DMS 273 treated with DMSO at 0.1 percent for 48 hours (cell line): ENCODE measurements at places on chromosomes 12 and 14.

- no peak for DNase-seq
These were observed 105.3 kb upstream of the RTL1 start for GRCh38 chr14:101008631-101009336.

- no peak for DNase-seq
These were observed 5.6 kb upstream of the SERPINA9 start for GRCh38 chr14:94481468-94482131.

GRCh38 chr14:90911121-90911520 lies 94.9 kb upstream of the TTC7B start:
- no peak for DNase-seq

- DNase-seq: no peak
These were observed 248.0 kb upstream of the PDE3A start for GRCh38 chr12:20120403-20120725.

GRCh38 chr12:132837693-132838409 lies 9.2 kb upstream of the GOLGA3 start:
- no peak for DNase-seq

DNA sequence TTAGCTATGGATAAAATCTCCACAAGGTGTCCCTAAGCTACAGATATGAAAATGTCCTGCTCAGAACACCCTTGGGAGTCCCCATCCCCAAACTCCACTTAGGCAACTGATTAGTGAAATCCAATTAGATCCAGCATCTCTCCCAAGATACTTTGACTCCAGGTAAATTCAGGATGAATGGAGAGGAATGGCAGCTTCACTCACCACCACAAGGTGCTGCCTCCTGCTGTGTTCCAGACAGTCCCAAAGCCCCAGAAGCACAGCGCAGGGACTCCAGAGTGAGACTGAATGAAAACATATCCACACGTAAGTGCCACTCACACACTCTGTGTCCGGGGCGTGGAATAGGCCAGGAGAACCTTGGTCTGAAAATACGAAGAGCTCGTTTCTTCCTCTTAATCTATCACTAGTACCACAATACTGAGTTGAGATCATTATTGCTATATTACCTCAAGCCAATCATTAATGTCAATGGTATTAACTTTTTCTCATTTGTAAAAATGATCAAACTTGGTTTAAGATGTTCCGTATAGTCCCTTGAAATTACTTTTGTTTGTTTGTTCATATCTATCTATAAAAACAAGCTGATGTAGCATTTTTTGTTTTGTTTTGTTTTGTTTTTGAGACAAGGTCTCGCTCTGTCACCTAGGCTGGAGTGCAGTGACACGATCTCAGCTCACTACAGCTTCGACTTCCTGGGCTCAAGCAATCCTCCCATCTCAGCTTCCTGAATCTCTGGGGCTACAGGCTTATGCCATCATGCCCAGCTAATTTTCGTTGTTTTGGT lies 70.0 kb upstream of the BICD1 start:
- no peak for DNase-seq

GRCh38 chr12:32151086-32151485 lies 44.4 kb downstream of the BICD1 start:
- peak; percentile 23 for DNase-seq

- no peak for DNase-seq
These were observed 61.0 kb downstream of the KIAA0586 start for GRCh38 chr14:58488550-58488949.

DNA sequence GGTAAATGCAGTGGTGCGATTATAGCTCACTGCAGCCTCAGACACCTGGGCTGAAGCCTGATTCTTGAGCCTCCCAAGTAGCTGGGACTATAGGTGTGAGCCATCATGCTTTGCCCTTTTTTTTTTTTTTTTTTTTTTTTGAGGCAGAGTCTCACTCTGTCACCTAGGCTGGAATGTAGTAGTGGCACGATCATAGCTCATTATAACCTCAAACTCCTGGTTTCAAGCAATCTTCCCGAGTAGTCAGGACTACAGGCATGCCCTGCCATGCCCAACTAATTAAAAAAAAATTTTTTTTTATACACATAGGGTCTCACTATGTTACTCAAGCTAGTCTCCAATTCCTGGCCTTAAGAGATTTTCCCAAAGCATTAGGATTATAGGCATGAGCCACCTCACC lies 6.9 kb downstream of the ATP2A2 start:
- no peak for DNase-seq

DNA sequence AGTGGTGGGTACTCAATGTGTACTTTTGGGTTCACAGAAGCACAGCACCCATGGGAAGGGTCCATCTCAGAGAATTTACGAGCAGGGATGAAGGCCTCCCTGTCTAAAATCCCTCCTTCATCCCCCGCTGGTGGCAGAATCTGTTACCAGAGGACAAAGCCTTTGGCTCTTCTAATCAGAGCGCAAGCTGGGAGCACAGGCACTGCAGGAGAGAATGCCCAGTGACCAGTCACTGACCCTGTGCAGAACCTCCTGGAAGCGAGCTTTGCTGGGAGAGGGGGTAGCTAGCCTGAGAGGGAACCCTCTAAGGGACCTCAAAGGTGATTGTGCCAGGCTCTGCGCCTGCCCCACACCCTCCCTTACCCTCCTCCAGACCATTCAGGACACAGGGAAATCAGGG lies 1.5 kb upstream of the GPR162 start:
- no peak for DNase-seq

GRCh38 chr14:24818058-24818822 lies 184.2 kb upstream of the GZMB start:
- no peak for DNase-seq

DNA sequence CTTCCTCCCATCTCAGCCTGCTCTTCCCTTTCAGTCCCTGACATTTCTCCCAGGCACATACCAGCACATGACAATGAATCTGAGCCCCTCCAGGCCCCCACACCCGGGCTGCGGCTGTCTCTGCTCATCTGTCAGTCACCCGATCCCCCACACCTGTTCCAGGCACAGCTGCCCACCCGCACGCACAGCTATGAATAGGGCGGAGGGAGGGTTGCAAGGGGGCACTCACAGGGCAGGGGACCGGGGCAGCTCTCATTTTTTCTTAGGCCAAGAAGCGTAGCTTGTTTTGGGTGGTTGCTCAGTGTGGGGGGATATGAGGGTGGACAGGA lies 43.7 kb upstream of the TSPAN9 start:
- DNase-seq: no peak

GRCh38 chr14:99320105-99320572 lies 48.1 kb upstream of the BCL11B start:
- peak; percentile 17 for DNase-seq

- DNase-seq: no peak
These were observed 68.8 kb downstream of the TMX1 start for GRCh38 chr14:51308866-51309265.

DNA sequence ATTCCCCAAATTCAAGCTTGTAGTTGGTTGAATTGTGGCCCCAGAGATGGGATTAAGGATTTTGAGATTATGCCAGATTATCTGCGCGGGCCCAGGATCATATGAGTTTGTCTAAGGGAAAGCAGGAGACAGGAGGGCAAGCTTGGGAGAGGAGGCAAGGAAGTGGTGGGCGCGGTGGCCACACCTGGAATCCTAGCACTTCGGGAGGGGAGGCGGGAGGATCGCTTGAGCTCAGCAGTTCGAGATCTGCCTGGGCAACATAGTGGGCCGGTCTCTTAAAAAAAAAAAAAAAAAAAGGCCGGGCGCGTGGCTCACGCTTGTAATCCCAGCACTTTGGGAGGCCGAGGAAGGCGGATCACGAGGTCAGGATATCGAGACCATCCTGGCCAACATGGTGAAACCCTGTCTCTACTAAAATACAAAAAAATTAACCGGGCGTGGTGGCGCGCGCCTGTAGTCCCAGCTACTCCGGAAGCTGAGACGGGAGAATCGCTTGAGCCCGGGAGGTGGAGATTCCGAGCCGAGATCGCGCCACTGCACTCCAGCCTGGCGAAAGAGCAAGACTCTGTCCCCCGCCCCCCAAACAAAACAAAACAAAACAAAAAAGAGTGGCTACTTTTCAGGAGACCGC lies 881 bp upstream of the PUS1 start:
- DNase-seq: no peak

GRCh38 chr14:47676315-47676617 lies 861 bp upstream of the MDGA2 start:
- DNase-seq: no peak

DNA sequence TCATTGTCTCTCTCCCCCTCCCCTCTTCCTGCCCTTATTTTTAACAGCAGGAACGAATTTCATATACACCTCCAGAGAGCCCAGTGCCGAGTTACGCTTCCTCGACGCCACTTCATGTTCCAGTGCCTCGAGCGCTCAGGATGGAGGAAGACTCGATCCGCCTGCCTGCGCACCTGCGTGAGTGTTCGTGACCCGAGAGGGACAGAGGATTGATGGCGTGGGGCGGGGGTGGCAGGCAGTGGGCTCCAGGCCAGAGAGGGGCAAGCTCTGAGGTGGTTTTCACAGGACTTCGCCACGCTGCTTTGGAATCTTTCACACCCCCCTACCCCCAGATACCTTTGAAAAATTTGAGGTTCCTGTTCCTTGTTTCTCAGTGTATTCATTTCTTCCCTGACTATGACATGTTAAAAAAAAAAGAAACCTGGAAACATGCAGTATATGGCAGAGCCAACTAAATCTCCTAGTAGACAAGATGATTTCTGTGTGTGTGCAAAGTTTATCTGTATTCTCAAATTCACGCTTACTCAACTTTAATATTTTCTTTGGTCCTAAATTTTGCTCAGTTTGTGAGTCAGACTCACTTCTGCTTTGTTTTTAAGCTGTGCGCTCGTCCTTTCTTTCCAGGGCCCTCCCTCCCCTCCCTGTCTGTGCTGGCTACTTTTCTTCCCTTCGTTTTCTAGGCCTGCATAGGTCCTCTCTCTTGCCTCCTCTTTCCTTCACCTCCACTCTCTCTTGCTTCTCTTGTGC lies 103.1 kb downstream of the ETV6 start:
- no peak for DNase-seq
